Uterus (tissue), 4 donors: ENCODE measurements at places on chromosomes 5 and 9. TPM values are rescaled to one million over a fixed set of nuclear protein-coding genes. Genes with fewer than 3 reads are reported as not detected.

SEMA5A gene
- total RNA-seq: 2.4 TPM

PCDHGA8 gene
- 1.8 TPM for total RNA-seq

GPX8 gene
- total RNA-seq: 51.2 TPM

LCN1 gene
- total RNA-seq: not detected

CCNJL gene
- 2.6 TPM for total RNA-seq

UQCRQ gene
- total RNA-seq: 196 TPM

- DNase-seq: no peak
These were observed 44.1 kb downstream of the MARCHF11 start for GRCh38 chr5:16135506-16135905.

DNA sequence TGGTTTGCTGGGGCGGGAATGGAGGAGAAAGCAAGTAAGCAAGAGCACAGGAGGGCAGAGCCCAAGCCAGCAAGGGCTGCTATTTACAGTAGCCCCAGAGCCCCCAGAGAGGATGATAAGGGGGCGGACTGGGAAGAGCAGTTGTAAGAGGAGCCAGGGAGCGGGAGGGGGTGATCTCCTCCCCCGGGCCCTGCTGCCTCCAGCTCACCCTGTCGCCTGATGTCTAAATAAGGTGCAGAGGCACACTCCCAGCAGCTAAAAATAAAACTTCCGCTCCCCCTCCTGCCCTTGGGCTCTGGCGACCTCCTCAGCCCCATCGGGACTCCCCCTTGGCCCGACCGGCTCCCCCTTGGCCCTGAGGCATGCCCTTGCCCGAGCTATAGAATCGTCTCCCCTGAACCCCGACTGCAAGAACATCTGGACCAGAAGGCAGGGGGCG lies 14.4 kb upstream of the CCDC69 start:
- peak; percentile 60 for DNase-seq

DNA sequence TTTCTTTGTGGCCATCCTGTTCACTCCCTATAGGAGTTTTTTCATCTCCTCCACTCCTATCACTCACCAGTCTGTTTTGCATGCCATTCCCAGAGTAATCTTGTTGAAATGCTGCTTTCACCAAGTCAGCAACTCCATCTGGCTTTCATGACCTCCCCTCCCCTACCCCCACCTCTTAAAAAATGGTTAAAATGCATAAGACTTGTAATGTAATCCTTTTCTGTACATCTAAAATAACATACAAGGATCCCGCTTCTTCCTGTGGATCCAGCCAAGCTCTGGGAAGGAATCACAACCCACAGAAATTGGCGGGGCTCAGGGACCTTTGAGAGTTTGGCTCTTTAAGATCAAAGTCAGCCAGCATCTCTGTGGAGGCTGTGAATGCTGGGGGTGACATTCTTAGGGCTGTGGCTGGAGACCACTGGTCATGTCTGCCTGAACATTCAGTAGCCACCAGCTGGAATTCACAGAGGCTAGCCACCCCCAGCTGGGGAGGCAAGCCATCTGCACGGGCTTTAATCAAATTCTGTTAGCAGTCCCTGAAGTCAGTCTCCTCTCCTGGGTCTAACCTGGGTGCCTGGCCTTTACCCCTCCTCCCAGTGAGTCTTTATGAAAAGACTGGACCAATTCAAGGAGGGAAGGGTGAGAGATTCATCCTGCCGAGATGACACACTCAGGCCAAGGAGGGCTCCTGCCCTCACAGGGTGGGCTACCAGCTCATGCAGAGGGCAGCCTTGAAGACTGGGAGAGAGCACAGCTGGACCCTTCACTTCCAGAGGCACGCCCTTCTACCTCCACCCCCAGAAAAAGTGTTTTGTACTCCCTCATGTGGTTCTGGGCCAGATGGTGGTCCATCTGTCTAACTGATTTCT lies 132.9 kb downstream of the LIFR start:
- no peak for DNase-seq
